CD8-positive, alpha-beta memory T cell (primary cell): ENCODE measurements at places on chromosomes 2 and 18. TPM values are rescaled to one million over a fixed set of nuclear protein-coding genes. Genes with fewer than 3 reads are reported as not detected.

DNA sequence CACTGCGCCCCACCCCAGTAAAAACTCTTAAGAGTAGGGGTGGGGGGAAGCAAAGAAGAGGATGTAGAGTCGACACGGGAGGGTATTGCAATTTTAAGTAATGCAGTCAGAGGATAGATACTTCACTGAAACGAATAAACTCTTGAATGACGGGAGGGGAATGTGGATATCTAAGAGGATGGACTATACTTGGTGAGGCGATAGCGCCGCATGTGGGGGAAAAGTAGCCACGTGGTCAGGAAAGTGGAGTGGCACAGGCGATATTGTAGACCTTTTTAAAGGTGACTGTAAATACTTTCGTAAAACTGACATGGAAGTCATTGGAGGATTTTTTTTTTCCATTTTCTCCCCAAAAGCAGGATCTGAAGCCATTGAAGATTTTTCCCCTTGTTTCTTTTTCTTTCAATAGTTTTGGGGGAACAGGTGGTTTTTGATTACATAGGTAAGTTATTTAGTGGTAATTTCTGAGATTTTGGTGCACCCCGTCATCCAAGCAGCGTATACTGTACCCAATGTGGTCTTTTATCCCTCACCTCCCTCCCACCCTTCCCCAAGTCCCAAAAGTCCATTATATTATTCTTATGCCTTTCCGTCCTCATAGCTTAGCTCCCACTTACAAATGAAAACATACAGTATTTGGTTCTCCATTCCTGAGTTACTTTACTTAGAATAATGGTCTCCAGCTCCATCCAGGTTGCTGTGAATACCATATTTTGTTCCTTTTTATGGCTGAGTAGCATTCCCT, 13.8 kb downstream of the CLK1 start:
- no peak for DNase-seq

DNA sequence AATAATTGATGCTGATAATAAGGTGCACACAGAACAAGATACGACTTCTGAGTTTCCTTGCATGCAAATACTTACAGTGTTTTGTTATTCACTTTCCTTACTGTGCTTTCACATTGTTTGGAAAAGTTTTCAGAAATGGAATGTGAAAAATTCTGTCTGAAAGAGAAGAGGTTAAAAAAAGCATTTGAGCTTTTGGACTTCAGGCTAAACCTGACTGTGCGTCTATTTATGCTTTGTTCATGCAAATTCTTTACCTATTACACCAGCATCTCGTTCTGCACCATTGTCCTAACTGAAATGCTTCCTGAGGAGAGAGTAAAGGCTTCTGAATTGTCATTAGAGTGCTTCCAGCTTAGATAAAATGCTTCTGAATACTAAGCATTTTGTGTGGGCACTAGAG, 61.4 kb downstream of the LHCGR start:
- no peak for DNase-seq

Gene TLX2
- total RNA-seq, result 0.60 TPM

DNA sequence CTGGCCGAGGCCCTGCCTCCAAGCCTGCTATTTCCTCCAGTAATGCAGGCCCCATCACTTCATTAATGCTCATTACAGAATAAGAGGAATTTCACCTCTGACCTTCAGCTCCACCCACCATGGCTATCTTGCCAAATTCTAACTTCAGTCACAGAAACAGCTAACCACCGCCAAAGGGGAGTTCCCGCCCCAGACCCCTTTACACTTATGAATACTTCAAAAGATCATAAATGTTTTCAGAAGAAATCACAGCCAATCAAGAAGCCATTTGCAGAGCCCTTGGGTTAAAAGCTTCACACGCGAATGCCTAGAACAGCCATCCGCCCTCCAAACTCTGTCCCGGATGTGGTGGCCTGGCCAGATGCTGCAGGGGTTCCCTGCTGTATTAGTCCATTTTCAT, 73.8 kb upstream of the TWIST2 start:
- no peak for DNase-seq

GRCh38 chr2:119914266-119914665, 98.6 kb upstream of the EPB41L5 start:
- no peak for DNase-seq

Gene SERPINB10
- total RNA-seq, result not detected

GRCh38 chr2:181218401-181218821, 238.0 kb downstream of the UBE2E3 start:
- DNase-seq, result no peak

- no peak for DNase-seq
Measured at GRCh38 chr2:125471963-125472362, 1184.0 kb upstream of the GYPC start.

Gene SAG
- not detected for total RNA-seq

Gene MYO1B
- total RNA-seq, result 4.6 TPM

GRCh38 chr2:119173556-119174060, 15.1 kb upstream of the C1QL2 start:
- DNase-seq, result no peak

GRCh38 chr2:42249284-42249683, 80.1 kb downstream of the EML4 start:
- DNase-seq, result no peak

GRCh38 chr2:236672606-236673005, 103.0 kb downstream of the ACKR3 start:
- no peak for DNase-seq

- peak; percentile 51 for DNase-seq
Measured at GRCh38 chr2:230877759-230878598, 13.2 kb downstream of the ITM2C start.

- no peak for DNase-seq
Measured at GRCh38 chr2:173079973-173080860, 4.6 kb downstream of the MAP3K20 start.

Gene SDC1
- 0.27 TPM for total RNA-seq

Gene ITGA4
- 142 TPM for total RNA-seq

DNA sequence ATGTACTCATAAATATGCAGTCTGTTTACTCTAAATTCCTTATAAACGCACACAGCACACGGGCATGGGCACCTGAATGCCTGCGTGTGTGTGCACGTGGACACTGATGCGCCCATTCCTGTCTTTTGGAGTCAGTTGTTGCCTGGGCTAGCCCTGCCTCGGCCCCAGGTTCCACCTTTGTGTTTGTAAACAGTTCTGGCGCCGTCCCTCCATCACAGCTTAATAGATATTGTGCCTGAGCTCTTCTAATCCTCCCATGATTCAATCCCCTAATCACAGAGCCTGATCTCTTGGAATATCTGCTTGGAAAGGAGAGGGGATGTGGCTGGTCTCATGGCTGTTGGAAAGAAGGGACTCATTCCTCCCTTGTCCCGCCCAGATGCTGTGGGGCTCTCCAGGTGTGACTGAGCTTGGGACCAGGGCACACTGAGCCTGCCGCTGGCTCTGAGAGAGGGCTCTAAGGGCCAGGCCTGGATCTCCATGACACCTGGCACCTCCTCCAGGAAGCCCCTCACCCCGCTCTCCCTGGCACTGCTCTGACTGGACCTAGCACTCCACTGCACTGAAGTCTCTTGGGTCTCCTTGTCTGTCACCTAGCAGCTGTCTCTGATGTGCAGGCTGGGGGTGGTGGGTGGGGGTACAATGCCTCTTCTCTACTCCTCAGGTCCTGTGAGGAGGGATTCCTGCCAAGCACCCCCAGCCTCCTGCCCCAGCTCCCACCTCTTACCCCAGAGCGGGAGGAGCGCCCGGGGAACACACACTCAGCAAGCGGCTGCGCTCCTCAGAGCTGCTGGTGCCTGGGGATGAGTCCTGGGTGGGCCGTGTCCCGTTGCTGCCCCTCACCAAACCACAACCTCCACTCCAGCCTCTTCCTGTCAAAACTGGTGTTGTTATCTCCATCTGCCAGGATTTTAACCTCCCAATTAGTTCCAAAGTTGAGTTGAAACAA, 181.3 kb downstream of the INHBB start:
- DNase-seq, result no peak

DNA sequence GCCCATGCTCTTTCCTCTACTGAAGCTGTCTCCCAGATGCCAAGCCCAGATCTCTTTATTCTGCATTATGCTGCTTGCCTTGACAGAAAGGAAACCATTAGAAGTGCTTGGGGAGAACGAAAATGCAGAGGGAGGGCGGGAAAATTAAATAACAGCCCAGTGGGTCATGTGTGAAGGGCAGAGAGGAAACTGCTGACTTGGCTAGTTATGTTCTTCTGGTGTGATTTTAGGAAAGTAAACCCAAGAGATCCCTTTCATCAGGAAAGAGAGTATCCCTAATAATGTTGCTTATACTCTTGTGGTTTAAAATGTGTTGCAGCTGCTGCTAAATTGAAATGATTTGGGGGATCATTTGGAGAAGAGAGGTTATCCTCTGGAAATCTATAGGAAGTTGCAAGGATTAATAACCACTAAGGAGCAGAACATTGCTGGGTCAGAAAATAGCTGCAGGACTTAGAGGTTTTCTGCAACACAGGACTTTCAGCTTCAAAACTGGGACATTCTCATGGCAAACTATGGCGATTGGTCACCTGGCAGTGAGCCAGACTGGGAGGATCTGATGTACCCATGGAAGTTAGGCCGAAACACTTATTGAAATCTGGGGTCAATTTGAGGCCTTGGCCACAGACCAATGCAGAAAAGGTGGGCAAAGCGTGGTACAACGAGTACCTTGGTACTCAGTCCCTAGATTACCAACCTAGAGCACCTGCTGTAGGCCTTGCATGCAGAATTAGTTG, 172.2 kb downstream of the TMEM247 start:
- no peak for DNase-seq

DNA sequence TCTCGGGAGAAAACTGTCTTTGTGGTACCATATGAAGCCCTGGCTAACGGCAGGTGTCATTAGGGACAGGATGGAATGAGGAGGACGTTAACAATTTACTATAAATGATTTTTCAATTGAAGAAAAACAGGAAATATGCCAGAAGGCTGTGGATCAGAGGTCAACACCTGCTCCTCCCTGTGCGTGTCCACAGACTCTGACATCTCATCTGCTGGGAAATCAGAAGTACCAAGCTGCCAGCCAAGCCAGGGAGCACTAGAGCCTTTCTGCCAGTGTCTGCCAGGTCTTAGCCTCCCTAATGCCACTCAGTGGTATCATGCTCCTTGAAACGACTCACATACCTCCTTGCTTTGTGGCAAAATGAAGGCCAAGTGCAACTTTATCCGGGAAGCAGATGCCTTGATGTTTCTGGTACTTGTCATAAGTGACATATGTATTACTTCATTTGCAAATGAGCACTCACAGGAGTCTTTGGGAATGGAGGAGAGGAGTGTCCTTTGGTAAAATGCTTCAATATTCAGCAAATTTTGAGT, 541.1 kb downstream of the SATB2 start:
- DNase-seq, result no peak

DNA sequence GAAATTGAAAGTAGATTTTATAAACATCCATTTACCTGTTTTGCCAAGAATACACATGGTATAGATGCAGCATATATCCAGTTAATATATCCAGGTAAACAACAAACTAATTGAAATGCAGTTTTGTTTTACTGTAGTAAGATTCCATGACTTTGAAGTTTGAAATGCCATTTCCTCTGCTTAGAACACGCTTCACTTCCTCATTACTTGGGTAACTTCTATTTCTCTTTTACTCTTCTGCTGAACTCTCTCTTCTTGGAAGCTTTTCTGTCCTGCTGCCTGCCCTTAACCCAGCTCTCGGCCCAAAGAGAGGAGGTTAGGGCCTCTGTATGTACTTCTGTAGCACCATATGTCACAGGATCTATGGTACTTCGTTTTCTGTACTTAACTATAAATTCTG, 14.1 kb upstream of the IL1RL2 start:
- DNase-seq, result no peak

GRCh38 chr2:26527726-26528585, 50.0 kb upstream of the OTOF start:
- DNase-seq, result no peak

DNA sequence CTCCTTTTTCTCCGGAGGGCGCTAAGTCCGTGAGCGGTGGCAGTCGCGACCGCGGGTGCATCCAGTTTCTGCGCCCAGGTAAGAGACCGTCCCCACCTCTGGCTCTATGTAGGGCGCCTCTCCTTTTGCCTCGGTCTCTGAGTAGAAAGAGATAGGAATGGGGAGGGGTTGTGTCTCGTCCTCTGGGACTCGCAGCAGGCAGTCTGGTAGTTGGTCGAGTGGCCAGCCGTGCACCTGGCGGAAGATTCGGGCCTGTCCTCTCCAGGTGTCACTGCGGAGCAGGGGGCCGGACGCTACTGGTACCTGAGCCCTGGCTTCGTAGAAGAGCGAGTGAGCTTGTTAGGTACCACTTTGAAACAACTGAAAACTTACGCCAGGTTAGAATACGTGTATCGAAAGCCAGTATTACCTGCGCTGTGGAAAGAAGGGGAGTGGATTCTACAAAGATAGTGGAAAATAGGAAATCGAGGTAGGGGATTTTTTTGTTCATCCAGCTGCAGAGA, 403 bp downstream of the MAP2 start:
- no peak for DNase-seq

Gene RGPD8
- 19.3 TPM for total RNA-seq

DNA sequence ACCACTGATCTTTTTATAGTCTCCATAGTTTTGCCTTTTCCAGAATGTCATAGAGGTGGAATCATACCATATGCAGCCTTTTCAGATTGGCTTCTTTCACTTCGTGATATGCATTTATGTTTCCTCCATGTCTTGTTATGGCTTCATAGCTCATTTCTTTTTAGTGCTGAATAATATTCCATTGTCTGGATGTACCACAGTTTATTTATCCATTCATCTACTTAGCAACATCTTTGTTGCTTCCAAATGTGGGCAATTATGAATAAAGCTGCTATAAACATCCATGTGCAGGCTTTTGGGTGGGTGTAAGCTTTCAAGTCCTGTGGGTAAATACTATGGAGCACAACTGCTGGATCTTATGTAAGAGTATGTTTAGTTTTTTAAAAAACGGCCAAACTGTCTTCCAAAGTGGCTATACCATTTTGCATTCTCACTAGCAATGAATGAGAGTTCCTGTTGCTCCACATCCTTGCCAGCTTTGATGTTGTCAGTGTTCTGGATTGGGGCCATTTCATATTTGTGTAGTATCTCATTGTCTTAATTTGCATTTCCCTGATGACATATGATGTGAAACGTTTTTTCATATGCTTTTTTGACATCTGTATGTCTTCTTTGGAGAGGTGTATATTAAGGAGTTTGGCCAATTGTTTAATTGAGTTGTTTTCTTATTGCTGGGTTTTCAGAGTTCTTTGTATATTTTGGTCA, 20.6 kb downstream of the STPG4 start:
- DNase-seq, result no peak

Gene POTEE
- 0.49 TPM for total RNA-seq

GRCh38 chr2:150209746-150210145, 277.7 kb downstream of the RND3 start:
- no peak for DNase-seq

- no peak for DNase-seq
Measured at GRCh38 chr2:127577973-127578372, 42.5 kb downstream of the MYO7B start.

Gene CD8B2
- total RNA-seq, result 4.5 TPM
